ENCODE measurements at places on chromosomes 2 and 18. TPM values are rescaled to one million over a fixed set of nuclear protein-coding genes. Genes with fewer than 3 reads are reported as not detected.

NPPC gene
- polyA plus RNA-seq = 2.2 TPM

GPAT2 gene
- polyA plus RNA-seq = 0.43 TPM

APCDD1 gene
- polyA plus RNA-seq = 43.1 TPM

TAF4B gene
- 2.0 TPM for polyA plus RNA-seq

CDK5R2 gene
- not detected for polyA plus RNA-seq

TWIST2 gene
- polyA plus RNA-seq = 1.8 TPM

MC4R gene
- not detected for polyA plus RNA-seq

ACMSD gene
- polyA plus RNA-seq = not detected

HOXD9 gene
- polyA plus RNA-seq = 0.99 TPM

FLACC1 gene
- polyA plus RNA-seq = 0.59 TPM

CLEC4F gene
- polyA plus RNA-seq = 0.14 TPM

TUBA4B gene
- polyA plus RNA-seq = not detected

AGBL5 gene
- polyA plus RNA-seq = 7.6 TPM

PMAIP1 gene
- polyA plus RNA-seq = 14.4 TPM

COL3A1 gene
- polyA plus RNA-seq = 25.2 TPM

PGAP1 gene
- polyA plus RNA-seq = 2.2 TPM

USP40 gene
- 14.2 TPM for polyA plus RNA-seq

CRIM1 gene
- 5.9 TPM for polyA plus RNA-seq

GALR1 gene
- under 0.01 TPM for polyA plus RNA-seq

VWC2L gene
- polyA plus RNA-seq = not detected

ICOS gene
- 0.12 TPM for polyA plus RNA-seq

ZNF385B gene
- polyA plus RNA-seq = 0.22 TPM

SULT1C2 gene
- not detected for polyA plus RNA-seq

DAW1 gene
- polyA plus RNA-seq = 0.01 TPM

CCL20 gene
- polyA plus RNA-seq = 8.4 TPM

SCN7A gene
- polyA plus RNA-seq = 0.47 TPM

ALK gene
- 0.05 TPM for polyA plus RNA-seq

DSG4 gene
- polyA plus RNA-seq = not detected

CPO gene
- polyA plus RNA-seq = 0.06 TPM

GAREM2 gene
- polyA plus RNA-seq = 0.35 TPM

MAPK4 gene
- 0.16 TPM for polyA plus RNA-seq

VWA3B gene
- polyA plus RNA-seq = 0.02 TPM

NEU4 gene
- not detected for polyA plus RNA-seq

EFR3B gene
- 0.11 TPM for polyA plus RNA-seq

CNTNAP5 gene
- not detected for polyA plus RNA-seq

VRK2 gene
- 18.4 TPM for polyA plus RNA-seq

LYPD6B gene
- polyA plus RNA-seq = 4.9 TPM

ERCC3 gene
- 13.2 TPM for polyA plus RNA-seq

STAT4 gene
- polyA plus RNA-seq = 0.75 TPM

ALPP gene
- polyA plus RNA-seq = not detected

SERPINB2 gene
- 186 TPM for polyA plus RNA-seq

RGPD3 gene
- polyA plus RNA-seq = 0.06 TPM

PRADC1 gene
- polyA plus RNA-seq = 21.4 TPM

CTAGE1 gene
- not detected for polyA plus RNA-seq

ALLC gene
- polyA plus RNA-seq = 0.04 TPM

SERPINB5 gene
- 174 TPM for polyA plus RNA-seq

TUBA3E gene
- 0.04 TPM for polyA plus RNA-seq

MAP3K19 gene
- polyA plus RNA-seq = not detected

PJVK gene
- polyA plus RNA-seq = 5.2 TPM

PAIP2B gene
- 5.0 TPM for polyA plus RNA-seq

CCDC88A gene
- 3.3 TPM for polyA plus RNA-seq

MDH1B gene
- 0.51 TPM for polyA plus RNA-seq

MBD5 gene
- 2.9 TPM for polyA plus RNA-seq

AKAIN1 gene
- polyA plus RNA-seq = not detected

Measured in esophagus (tissue), 2 donors.